ENCODE measurements at places on chromosomes 2 and 18.

DNA sequence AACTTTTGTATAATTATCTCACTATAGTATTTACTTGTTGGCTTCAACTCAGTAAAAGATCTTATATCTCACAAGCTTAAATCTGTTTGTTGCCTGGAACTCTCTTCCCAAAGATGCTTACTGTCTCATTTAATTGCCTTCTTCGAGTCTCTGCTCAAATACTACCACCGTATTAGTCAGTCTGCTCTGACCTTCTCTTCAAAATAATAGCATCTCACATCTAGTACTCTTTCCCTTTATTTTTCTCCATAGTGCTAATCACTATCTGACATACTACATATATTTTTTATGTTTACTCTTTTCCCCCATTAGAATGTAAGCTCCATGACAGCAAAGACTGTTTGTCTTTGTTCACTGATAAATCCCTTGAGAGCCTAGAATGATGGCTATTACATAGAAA lies 10.6 kb upstream of the MPP4 start:
- no peak for DNase-seq

DNA sequence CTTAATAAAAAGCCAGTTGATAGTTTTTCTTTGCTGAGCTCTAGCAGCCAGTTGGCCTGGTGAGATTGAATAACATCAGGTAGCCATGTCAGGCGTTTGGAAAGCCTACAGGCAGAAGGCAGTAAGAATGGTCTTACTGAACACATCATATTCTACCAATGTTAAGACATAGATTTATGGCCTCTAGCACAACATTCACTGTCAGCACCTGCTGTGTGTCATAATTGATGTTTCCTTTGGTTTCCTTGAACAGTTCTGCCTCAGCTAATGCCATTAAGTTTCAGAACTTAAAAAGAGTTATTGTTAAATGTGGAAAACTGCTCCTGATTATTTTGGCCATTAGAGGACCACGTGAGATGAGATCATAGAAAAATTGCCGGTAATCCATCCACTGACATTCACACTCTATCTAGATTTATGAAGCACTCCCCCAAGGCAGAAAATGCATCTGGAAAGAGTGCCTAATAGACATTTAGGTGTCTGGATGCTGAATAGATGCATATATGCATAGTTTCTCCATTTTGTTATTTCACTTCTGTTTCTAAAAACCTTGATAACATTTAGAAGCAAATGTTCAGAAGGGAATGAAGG lies 434.7 kb downstream of the PTPRM start:
- no peak for DNase-seq

DNA sequence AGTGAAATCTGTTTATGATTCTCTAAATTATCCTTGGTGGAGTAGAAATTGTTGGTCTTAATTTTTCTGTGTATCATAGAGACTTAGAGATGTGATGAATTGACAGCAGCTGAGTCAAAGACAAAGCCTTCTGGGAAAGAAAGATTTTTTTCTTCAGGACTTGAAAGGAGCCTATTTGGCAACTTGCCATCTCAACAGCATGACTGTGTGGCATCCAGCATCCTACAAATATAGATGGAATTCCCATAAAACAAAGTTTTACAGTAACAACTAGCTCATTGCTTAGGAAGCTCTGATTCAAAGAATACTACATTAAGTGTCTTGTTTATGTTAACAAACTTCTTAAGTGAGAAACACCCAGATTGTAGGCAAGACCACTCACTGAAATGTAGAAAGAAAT lies 79.2 kb upstream of the SETBP1 start:
- no peak for DNase-seq

DNA sequence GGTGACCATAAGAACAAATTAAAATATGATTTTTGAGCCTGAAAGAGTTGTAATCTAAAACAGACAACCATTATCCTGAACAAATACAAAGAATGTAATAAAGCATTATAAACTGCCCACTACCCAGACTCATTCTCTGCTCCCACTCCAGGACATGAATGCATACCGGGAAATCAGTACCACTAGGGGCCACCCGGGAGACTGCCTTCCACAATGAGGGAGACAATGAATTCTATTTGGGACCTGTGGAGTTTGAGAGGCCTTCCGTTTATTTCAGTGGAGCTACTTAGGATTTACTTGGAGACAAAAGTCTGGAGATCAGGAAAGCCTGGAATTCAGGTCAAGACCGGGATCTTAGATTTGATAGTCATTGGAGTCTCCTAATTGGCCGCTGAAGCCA lies 50.0 kb downstream of the NAB1 start:
- DNase-seq = no peak

GRCh38 chr2:239636808-239637207 lies 236.0 kb upstream of the HDAC4 start:
- no peak for DNase-seq

DNA sequence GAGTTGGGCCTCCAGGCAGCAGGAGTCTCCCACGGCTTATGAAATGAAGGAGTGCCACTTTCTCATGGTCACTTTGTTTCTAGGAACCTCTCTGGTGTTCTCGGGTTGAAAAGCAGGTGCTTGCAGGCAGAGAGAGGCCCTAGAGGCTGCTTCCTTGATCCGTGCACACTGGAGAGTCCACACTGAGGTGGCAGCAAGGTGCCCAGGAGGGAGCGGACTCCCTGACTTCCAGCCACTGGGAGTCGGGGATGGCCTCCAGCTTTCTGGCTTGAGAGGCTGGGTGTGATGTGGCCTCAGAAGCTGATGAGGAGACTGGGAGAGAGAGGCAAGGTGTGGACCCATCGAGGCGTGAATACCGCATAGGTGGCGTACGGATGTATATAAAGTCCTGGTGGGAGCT lies 221.8 kb downstream of the AGAP1 start:
- no peak for DNase-seq

DNA sequence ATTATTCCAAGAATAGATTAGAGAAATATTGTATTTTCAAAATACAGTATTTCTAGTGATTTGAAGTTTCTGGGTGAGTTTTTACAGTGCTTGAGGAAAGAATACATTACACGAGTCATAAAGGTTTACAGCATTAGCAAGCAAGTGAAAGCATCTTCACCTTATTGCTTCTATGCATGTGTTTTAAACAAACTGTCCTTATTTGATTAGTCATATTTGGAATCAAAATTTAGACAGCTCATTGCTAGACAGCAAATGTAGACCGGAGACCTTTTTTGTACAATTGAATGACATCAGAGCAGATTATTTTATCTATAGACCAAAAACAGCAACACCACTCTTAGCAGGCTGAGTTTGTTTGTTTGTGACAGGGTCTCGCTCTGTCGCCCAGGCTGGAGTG lies 69.2 kb downstream of the FAM161A start:
- DNase-seq = no peak

DNA sequence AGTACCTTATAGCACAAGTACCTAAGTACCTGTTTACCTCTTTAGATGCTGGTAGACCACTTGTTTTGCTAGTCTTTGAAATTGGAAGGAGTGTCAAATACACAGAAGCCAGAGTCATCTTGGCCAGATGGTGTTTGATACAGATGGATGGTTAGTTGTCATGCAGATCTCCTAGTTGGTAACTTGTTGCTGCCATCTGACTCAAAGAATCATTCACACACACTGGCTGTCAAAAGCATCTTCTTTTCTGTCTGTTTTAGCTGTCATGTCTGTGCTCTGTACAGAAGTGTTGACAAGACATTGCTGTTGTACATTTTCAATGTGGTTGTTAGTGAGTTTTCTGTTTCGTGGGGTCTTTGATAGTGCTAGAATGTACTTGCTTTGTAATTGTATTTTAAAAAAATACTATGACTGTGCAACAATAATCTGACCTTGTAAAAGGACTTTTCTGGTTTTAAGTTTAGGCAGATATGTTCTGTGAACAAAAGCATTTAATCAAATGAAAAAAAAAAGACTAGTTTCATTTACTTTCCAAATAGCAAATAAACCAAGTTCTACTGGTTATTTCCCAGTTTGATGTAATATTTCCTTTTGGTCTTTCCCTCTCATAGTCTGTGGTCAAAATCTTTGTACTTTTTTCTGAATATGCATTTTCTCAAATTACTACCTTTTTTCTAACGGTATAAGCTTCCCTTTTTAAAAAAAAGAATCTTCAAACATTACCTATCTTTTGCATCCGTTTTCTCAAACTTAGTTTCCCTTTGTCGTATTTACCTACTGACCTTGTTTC lies 39.9 kb downstream of the TANK start:
- no peak for DNase-seq

DNA sequence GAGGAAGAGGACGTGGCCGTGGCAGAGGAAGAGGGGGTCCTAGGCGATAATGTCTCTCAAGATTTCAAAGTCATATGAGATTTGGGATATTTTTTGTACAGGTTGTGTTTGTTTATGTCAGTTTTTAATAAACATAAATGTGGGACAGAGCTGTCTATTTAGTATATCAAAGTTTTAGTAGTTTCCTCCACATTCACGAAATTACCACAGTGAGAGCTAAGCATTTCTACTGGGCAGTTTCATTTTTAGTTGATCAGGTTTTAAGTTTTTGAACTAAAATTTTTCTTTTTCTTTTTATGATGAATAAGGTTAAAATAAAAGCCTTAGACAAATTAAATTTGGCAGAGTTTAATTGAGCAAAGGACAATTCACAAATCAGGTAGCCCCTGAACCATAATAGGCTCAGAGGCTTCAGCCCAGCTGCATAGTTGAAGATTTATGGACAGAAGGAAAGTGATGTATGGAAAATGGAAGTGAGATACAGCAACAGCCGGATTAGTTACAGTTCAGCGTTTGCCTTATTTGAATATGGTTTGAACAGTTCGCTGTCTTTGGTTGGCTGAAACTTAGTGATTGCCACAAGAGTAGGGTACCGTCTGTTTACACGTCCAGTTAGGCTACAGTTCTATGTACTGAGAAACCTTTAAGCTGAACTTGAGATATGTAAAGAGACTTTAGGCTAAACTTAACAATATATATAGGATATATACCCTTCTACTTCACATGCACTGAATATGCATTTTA lies 17.1 kb downstream of the SNRPD1 start:
- DNase-seq = no peak

DNA sequence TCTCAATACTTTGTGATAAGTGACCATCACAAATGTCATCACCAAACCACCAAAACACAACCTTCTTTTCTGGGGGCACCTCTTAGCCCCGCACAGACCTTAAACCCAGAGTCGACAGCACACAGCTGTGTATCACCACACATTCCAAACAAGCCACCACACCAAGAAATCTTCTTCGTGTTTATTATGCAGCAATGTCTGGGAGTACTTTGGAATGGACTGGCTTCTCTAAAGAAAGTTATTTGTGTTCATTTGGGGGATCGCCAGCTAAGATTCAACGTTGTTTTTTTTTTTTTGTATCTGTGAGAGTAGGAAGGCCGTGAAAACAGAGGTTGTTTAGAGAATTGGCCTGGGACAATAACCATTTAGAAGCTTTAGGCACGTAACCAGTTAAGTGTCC lies 1.1 kb upstream of the MTA3 start:
- DNase-seq = no peak

- DNase-seq = no peak
Observed at GRCh38 chr2:29660201-29660600, 261.2 kb downstream of the ALK start.

DNA sequence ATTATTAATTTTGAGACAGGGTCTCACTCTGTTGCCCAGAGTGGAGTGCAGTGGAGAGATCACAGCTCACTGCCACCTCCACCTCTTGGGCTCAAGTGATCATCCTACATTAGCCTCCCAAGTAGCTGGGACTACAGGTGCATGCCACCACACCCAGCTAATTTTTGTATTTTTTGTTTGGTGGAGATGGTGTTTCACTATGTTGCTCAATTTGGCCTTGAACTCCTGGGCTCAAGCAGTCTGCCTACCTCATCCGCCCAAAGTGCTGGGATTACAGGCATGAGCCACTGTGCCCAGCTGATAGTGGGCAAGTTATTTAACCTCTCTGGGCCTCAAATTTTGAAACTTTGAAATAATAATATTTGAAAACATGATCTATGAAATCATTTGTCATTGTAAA lies 26.5 kb downstream of the DCAF17 start:
- no peak for DNase-seq

GRCh38 chr2:24026233-24026632 lies 16.3 kb downstream of the MFSD2B start:
- DNase-seq = no peak

- DNase-seq = no peak
Observed at GRCh38 chr2:127122361-127123027, 15.5 kb upstream of the BIN1 start.

DNA sequence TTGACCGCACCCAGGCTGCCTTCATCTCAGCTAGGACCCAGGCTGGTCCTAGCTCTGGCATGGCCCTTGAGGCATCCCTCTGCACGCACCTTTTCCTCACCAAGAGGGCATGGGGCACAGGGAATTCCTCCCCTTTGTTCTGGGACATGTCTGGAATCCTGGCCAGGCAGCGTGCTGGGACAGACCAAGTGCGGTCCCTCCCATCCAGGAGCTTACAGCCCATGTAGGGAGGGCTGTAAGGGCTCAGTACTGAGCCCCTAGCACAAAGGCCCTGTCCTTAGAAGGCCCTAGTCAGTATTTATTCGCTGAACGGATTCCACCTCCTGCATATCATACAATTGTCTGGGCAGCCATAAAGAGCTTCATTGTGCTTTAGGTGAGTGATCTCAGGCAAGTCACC lies 3.0 kb downstream of the TMEM37 start:
- DNase-seq = no peak

DNA sequence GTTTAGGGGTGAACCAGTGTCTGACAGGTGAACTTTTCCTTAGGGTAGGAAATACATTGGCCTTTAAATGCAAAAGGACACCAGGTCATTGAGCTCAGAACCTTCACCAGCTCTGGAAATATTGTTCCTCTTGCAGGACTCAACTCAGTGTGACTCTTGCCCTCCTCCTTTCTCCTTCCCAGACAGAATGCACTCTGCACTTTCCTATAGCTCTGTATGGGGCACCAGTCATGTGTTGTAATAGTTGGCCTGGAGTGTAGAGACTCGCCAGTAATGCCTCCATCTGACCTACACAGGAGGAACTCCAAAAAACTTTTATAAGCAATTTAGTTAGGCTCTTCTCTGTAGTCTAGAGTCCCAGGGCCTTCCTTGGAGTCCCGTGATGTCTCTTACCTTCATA lies 248.5 kb upstream of the EPAS1 start:
- no peak for DNase-seq

- no peak for DNase-seq
Observed at GRCh38 chr2:153391131-153391530, 87.4 kb downstream of the RPRM start.

GRCh38 chr2:86174445-86174844 lies 20.8 kb downstream of the IMMT start:
- DNase-seq = no peak

- no peak for DNase-seq
Observed at GRCh38 chr2:120597595-120598193, 138.0 kb upstream of the GLI2 start.

GRCh38 chr2:25544445-25544844 lies 128.9 kb downstream of the DTNB start:
- no peak for DNase-seq

GRCh38 chr2:74756356-74756890 lies 77.5 kb upstream of the HK2 start:
- DNase-seq = no peak

DNA sequence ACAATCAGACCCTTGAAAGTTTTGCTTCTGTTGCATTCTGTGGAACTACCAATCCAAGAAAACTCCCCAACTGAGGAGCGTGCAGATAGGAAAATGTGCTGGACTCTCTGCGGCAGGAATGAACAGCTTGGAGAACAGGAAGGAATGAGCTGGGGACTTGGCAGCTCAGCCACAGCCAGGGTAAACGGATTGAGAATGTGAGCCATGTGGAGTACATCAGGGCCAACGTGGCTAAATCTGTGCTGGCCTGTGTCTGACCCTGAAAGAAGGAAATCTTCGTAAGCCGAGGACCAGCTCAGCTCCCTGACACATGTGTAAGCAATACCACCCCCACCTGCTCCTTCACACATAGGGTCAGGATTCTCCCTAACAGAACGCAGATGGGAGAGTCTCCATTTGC lies 1023.7 kb downstream of the BCL11A start:
- no peak for DNase-seq

- DNase-seq = no peak
Observed at GRCh38 chr2:101231240-101231639, 21.4 kb upstream of the CNOT11 start.

Measured in stimulated activated CD8-positive, alpha-beta memory T cell treated with anti-CD3 and anti-CD28 coated beads, Interleukin-4, amount 100 ng/mL, for 1 hour (primary cell).